ENCODE measurements at places on chromosomes 7 and 10.

GRCh38 chr7:109950256-109950655 is 1140.7 kb upstream of the LRRN3 start:
- no peak for DNase-seq

DNA sequence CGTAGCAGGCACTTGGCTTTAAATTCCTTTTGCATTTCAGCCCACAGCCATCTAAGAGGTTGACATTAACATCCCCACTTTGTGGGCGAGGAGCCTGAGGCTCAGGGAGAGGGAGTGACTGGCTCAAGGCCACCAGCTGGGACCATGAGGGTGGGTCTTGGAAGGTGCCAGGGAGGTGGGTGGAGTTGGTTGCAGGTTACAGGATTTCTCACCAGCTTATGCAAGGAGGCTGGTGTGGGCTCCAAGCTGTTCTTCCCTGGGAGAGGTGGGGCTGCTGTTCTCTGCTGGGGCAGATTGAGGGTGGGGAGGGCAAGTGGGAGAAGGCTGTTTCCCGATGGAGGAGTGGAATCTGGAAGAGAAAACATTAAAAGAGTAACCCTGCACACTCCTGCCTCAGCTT is 14.1 kb upstream of the C10orf95 start:
- DNase-seq, result no peak

DNA sequence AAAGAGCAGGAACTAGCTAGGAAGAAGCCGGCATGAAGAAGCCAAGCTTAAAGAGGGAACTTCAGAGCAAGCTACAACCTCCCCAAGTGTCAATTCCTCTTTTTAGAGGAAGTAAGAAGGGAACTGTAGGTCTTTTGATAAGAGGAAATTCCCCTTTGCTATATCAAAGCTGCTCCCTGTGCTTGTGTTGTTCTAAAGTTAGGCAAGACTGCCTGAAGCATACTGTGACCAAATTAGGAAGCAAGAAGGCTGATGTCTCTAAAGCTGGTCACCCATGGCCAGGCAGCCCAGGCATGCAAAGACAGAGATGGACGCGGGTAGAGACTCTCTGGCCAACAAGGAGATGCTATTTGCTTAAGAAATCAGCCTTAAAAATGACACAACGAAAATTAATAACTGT is 87.9 kb downstream of the RNF216 start:
- DNase-seq, result no peak

- no peak for DNase-seq
These were observed 104.7 kb downstream of the LSM5 start for GRCh38 chr7:32385316-32385956.

- no peak for DNase-seq
These were observed 7.6 kb upstream of the DHTKD1 start for GRCh38 chr10:12061124-12061523.

Measured in NCI-H2081 treated with DMSO at 0.1 percent for 48 hours (cell line).